ENCODE measurements at places on chromosomes 6 and 20.

DNA sequence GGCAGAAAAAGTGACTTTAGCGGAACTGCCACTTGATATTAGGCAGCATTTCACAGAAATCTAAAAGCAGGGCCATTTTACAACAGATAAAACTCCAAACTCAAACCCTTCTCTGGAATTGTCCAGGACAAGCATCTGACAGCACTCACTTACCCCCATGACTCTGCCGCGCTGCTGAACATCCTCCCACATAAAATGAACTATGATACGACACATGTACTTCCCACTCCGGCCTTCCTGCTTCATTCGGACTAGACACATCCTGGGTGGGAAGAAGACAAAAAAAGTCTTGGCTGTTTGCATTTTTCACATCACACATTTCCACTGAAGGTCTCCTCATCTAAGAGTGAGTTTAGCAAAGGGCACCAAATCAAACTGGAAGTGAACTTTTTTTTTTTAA is 54.8 kb upstream of the FAM83C start:
- DNase-seq, result no peak

DNA sequence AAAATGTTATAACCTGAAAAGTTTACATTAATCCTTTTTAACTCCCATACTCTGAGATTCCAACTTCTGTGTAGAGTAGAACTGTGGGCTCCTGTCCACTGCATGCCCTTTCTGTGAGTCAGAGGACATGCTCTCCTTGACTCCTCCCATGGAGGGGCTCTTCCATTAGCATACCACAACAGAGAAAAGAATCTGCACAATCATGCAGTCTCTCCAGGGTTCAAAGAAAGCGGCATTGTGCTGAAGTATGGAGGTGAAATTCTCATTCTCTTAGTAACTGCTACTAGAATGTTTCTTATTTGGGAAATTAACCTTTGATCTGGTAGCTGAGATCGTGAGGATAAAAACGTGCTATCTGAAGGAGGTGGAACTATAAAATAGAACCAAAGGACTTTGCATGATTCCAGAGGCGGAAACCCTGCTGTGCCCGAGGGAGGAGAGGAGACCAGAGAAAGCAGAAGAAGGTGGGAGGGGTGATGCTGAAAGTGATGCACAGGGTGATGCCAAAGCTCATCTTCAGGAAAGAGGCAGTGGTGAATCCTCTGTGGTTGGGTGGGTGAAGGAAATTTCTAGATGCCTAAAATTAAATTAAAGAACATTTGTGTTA is 202.2 kb upstream of the PCSK2 start:
- no peak for DNase-seq

DNA sequence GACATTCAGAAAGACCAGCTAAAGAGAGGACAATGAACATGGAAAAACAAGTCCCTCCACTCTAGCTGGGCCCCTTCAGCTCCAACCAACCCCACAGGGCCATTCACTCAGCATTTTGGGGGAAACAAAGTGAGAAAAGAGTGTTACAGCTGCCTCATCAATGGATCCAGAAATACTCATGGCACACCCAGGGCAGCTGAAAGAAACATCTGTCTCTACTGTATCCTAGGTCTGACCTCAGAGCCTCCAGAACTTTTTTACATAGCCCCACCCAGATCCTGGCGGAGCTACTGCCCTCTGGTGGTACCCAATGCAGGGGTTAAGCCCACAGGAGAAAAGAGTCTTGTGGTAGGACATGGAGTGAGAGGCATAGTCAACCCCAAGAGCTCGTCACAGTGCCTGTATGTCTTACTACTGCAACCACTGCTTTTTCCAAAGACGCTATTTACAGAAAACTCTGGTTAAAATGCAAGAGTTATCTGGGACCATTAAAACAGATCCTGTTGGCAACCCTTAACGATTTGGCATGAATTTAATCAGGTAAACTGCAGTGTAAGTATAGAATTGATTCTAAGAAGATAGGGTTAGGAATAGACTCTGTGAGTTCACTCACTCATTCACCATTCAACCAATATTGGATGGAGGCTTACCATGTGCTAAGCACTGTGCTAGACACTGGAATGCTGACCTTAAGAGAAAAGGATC is 37.4 kb upstream of the FAM83C start:
- peak; percentile 80 for DNase-seq

GRCh38 chr6:77425216-77425615 is 38.1 kb downstream of the HTR1B start:
- no peak for DNase-seq

DNA sequence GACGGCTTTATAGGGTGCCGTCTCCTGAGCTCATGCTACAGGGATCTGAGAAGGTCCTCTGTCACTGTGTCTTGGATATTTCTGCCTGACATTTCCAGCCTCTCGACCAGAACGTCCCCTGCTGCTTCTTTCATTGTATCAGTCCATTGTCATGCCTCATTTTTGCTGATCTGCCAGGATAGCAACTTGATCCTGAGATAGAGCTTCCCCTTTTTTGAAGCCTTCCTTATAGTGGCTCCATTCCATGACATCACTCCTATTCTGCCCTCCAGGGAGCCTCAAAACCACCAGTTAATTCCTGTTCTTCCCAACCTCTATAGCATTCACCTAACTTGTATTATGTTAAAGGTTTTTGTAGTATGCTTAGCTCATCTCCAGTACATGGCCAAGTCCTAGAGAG is 431.8 kb upstream of the NOX3 start:
- peak; percentile 53 for DNase-seq

DNA sequence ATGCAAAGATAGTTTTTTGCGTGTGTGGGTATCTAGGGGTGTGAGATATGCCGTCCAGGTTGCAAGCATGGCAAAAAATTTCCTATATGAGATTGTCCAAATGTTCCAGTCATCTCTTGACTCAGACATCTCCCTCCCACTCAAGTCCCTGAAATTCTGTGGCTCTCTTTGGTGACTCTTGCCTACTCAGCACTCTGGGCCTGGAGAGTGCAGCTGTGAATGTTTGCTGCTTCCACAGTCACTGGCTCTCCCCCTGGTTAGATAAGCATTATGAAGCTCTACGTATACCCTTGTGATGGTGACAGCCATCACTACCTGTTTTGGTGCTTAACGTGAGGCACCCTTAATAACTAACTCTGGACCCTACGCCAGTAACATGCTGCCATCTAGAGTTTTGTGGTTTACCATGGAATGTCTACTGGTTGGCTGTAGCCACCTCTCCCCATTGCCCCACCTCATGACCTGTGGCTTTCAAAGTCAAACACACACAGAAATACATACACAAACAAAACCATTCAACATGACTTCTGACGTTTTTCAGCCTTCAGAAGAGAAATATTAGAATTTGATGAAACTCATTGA is 621.9 kb upstream of the CITED2 start:
- DNase-seq, result no peak

GRCh38 chr6:136113736-136114173 is 136.4 kb downstream of the MTFR2 start:
- peak; percentile 78 for DNase-seq

GRCh38 chr6:127791779-127792528 is 108.9 kb downstream of the THEMIS start:
- DNase-seq, result no peak

- no peak for DNase-seq
Measured at GRCh38 chr6:107540465-107540857, 50.5 kb downstream of the SOBP start.

- no peak for DNase-seq
Measured at GRCh38 chr20:61804752-61805295, 260.9 kb downstream of the TAF4 start.

- peak; percentile 99 for DNase-seq
Measured at GRCh38 chr6:110475066-110475653, 1.3 kb downstream of the SLC22A16 start.

Measured in Kasumi-1 (cell line).